ENCODE measurements at places on chromosomes 1 and 21. TPM values are rescaled to one million over a fixed set of nuclear protein-coding genes. Genes with fewer than 3 reads are reported as not detected.

The WDR64 gene
- not detected for total RNA-seq

The AMIGO1 gene
- 0.29 TPM for total RNA-seq

GRCh38 chr1:81213279-81213678 lies 587.5 kb upstream of the ADGRL2 start:
- no peaks in the 10 kb centered on the region for H3K36me3 ChIP-seq
- H3K27me3 ChIP-seq: no peaks in the 10 kb centered on the region
- no peak overlapping the region for H3K4me3 ChIP-seq

DNA sequence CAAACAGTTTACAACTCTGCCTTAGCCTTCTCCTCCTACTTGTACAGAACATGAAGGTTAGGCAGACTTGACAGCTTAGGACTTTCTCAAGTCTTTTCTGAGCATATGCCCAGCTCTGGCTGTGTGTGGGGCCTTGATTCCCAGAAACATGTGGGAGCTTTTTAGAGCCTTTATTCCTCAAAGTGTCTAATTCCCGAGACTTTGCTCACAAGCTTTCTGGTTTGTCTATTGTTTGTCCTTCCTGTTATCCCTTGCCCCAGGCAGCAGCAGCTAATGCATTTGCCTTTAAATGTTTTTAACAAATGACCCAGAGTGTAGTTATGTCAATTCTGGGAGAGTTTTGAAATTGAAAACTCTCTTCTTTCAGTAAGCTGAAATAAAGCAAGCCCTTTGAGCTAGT lies 29.2 kb downstream of the ST7L start:
- H3K4me1 ChIP-seq: no peaks in the 10 kb centered on the region
- DNase-seq: no peak
- H3K27ac ChIP-seq: no peak overlapping the region
- H3K4me3 ChIP-seq: no peak overlapping the region
- no peaks in the 10 kb centered on the region for H3K27me3 ChIP-seq

DNA sequence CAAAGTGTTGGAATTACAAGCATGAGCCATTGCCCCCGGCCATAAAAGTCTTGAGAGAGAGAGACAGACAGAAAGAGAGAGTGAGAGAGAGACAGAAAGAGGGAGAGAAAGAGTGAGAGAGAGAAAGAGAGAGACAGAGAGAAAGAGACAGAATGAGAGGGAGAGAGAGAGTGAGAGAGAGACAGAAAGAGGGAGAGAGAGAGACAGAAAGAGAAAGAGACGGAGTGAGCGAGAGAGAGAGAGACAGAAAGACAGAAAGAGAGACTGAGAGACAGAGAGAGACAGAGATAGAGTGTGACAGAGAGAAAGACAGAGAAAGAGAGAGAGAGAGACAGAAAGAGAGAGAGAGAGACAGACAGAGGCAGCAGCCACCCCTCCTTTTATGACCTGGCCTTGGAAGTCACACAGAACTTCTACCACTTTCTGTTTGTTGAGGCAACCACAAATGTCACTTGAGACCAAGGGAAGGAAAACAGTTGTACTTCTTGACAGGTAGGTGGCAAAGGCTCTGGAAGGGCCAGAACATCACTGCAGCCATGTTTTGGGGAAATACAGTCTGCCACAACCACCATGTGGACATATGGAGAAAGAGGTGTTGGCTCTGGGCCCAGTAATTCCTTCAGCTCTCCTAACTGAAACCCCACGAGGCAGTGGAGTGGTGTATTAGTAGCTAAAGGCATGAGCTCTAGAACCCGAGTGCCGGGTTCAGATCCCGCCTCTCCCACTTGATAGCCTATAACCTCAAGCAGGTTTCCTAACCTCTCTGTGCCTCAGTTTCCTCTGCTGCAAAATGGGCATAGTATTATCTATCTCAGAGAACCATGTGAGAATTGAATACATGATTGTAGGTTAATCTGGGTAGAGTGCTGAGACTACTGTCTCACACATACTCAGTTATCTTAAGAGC lies 50.6 kb downstream of the TNFRSF8 start:
- peaks cover 7% of the 10 kb centered on the region for H3K4me1 ChIP-seq
- no peaks in the 10 kb centered on the region for H3K36me3 ChIP-seq
- DNase-seq: peak; percentile 40
- no peak overlapping the region for H3K4me3 ChIP-seq

Data from MCF 10A (cell line).